ENCODE measurements at places on chromosomes 16 and 17. TPM values are rescaled to one million over a fixed set of nuclear protein-coding genes. Genes with fewer than 3 reads are reported as not detected.

The RUNDC3A gene
- 4.1 TPM for total RNA-seq

The TBC1D3C gene
- total RNA-seq, result not detected

The ZFP3 gene
- 0.94 TPM for total RNA-seq

The PPY gene
- 1.6 TPM for total RNA-seq

The VAC14 gene
- total RNA-seq, result 31.0 TPM

The PABPN1L gene
- total RNA-seq, result not detected

The EVPLL gene
- total RNA-seq, result not detected

The MPDU1 gene
- 138 TPM for total RNA-seq

The KNOP1 gene
- 19.0 TPM for total RNA-seq

The KRTAP16-1 gene
- not detected for total RNA-seq

The KRT27 gene
- total RNA-seq, result not detected

The EFNB3 gene
- total RNA-seq, result 3.2 TPM

The SRSF2 gene
- 135 TPM for total RNA-seq

The SLC16A13 gene
- 4.1 TPM for total RNA-seq

The NR1D1 gene
- 6.9 TPM for total RNA-seq

The KRTAP1-5 gene
- total RNA-seq, result not detected

The ZSCAN32 gene
- total RNA-seq, result 14.7 TPM

The RPA1 gene
- total RNA-seq, result 27.5 TPM

The DVL2 gene
- total RNA-seq, result 39.5 TPM

The ANKRD40CL gene
- total RNA-seq, result not detected

The ERI2 gene
- 11.9 TPM for total RNA-seq

The USP43 gene
- total RNA-seq, result 6.9 TPM

The SMURF2 gene
- total RNA-seq, result 70.0 TPM

The SOX15 gene
- 207 TPM for total RNA-seq

The CES3 gene
- total RNA-seq, result 0.99 TPM

The GNGT2 gene
- not detected for total RNA-seq

The C16orf46 gene
- 0.11 TPM for total RNA-seq

The HBQ1 gene
- total RNA-seq, result 2.2 TPM

The CDC6 gene
- 40.7 TPM for total RNA-seq

The CCL7 gene
- not detected for total RNA-seq
